ENCODE measurements at places on chromosomes 1 and 21. TPM values are rescaled to one million over a fixed set of nuclear protein-coding genes. Genes with fewer than 3 reads are reported as not detected.

DNA sequence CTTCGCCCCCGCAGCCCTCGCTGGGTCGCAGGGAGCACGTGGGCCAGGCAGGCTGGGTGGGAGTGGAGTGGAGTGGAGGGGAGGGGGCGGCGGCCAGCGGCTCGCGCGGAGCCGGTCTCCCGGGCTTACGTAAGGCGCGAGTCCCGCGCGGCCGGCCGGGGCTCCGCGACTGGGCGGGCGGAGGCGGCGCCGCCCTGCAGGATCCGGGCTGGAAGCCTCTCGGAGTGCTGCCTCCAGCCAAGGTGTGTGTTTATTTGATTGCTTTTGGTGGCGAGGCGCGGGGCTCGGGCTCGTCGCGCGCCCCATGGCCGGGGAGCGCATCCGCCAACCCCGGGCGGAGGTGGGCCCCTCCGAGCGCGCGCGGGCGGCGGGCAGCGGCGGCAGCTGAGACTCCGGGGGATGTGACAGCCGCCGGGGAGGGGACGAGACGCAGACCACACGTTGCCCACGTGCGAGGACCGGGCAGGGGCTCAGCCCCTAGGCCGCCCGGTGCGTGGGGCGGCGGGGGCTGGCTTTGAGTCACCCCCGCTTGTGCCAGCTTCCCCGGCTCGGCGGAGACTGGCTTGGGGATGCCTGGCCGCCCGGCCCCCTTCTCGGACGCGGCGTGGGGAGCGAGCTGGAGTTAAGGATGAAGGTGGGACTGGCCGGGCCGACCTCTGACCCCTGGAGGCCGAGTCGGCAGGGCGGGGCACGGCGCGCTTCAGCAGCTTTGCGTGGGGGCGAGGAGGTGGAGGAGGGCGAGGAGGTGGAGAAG, 402 bp upstream of the AK4 start:
- DNase-seq = peak; percentile 84
- H3K36me3 ChIP-seq = no peaks in the 10 kb centered on the region
- no peaks in the 10 kb centered on the region for H3K4me1 ChIP-seq
- H3K27me3 ChIP-seq = no peaks in the 10 kb centered on the region
- H3K4me3 ChIP-seq = peak overlapping the region; percentile 65

DNA sequence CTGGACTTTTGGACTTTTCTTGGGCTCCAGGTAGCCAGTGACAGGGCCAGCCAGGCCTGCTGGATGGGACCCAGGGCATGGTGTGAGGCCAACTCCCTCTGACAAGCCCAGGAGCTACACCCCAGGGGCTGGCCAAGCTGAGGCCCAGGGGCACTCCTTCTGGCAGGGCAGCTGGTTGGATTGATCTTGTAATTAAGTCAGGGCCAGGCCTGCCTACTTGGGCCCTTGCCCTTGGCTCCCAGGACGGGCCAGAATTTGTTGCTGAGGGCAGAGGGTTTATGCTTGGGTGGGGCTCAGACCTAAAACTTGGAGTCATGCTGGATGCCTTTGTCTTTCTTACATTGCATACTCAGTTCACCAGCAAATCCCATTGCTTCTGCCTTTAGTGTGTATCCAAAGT, 20.7 kb downstream of the KCNA2 start:
- no peak for DNase-seq
- no peak overlapping the region for H3K4me3 ChIP-seq
- no peaks in the 10 kb centered on the region for H3K4me1 ChIP-seq
- no peaks in the 10 kb centered on the region for H3K36me3 ChIP-seq

The SYTL1 gene
- 9.5 TPM for polyA plus RNA-seq

- DNase-seq = no peak
- no peaks in the 10 kb centered on the region for H3K36me3 ChIP-seq
- no peaks in the 10 kb centered on the region for H3K4me1 ChIP-seq
- no peak overlapping the region for H3K4me3 ChIP-seq
- peaks cover 2% of the 10 kb centered on the region for H3K27me3 ChIP-seq
- H3K27ac ChIP-seq = no peak overlapping the region
Observed at GRCh38 chr1:30335389-30335996, 387.9 kb downstream of the MATN1 start.

The PTPRC gene
- polyA plus RNA-seq = 1.6 TPM

GRCh38 chr1:35555212-35555584, 2.0 kb downstream of the KIAA0319L start:
- no peak overlapping the region for H3K27ac ChIP-seq
- no peak for DNase-seq
- H3K4me1 ChIP-seq = peaks cover 5% of the 10 kb centered on the region
- no peak overlapping the region for H3K4me3 ChIP-seq

The AKR7A3 gene
- polyA plus RNA-seq = 3.4 TPM

DNA sequence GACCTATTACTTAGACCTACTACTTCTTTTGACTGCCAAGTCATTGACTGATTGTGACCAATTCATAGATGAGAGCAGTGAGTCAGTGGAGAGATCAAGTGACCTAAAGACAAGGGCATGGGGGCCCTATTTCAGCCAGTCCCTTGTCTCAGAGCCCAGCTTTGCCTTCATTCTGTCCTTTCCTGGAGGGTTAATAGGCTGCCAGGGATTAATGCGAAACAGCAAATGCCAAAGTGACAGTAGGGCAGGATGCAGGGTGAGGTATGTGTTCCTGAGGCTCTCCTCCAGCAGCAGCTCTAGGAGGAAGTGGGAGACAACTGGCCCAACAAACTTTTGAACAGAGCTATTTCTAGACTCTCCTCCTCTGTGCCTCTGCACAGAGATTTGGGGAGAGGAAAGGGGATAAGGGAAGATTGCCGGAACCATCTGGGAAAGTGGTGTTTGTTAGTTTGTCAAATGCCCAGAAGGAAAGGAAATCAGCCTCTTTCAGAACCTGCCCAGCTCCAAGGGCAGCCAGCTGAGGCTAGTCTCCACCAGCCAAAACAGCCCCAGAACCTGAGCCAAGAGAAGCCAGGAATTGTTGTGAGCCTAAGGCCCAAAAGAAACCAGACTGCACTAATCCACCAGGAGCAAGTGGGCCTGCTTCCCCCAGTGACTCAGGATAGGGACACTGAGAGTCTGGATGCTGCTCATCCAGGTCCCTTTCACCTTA, 4.9 kb upstream of the S100A3 start:
- no peaks in the 10 kb centered on the region for H3K36me3 ChIP-seq
- peaks cover 6% of the 10 kb centered on the region for H3K4me1 ChIP-seq
- no peak overlapping the region for H3K27ac ChIP-seq
- no peaks in the 10 kb centered on the region for H3K27me3 ChIP-seq
- DNase-seq = no peak

GRCh38 chr1:70194601-70195000, 10.8 kb downstream of the LRRC40 start:
- H3K27ac ChIP-seq = no peak overlapping the region
- no peaks in the 10 kb centered on the region for H3K27me3 ChIP-seq
- no peak overlapping the region for H3K4me3 ChIP-seq
- no peaks in the 10 kb centered on the region for H3K36me3 ChIP-seq
- no peaks in the 10 kb centered on the region for H3K4me1 ChIP-seq

DNA sequence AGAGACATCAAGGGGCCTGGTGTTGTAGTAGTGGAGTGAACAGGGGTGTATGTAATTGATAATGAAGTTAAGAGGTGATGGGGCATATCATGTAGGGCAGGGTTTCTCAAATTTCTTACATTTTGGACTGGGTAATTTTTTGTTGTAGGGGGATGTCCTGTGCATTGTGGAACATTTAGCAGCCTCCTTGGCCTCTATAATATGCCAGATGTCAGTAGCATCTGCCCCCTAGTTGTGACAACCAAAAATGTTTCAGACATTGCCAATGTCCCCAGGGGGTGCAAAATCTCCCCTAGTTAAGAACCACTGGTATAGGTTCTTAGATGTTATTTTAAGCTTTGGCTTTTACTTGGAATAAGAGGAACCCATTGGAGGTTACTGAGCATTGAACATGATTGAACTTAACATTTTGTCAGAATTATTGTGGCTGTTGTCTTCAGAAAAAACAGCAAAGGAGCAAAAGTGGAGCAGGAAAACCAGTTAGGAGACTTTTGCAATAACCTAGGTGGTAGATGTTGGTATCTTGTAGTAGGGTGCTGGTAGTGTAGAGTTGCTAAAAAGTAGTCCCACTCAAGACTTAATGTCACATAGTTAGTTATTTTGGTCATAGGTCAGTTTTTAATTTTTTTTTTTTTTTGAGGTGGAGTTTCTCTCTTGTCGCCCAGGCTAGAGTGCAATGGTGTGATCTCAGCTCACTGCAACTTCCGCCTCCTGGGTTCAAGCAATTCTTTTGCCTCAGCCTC, 6.2 kb downstream of the ZNF326 start:
- no peaks in the 10 kb centered on the region for H3K27me3 ChIP-seq
- H3K4me3 ChIP-seq = no peak overlapping the region
- no peak overlapping the region for H3K27ac ChIP-seq
- H3K36me3 ChIP-seq = peaks cover 6% of the 10 kb centered on the region
- DNase-seq = no peak
- H3K4me1 ChIP-seq = peaks cover 3% of the 10 kb centered on the region

The AUNIP gene
- polyA plus RNA-seq = 1.9 TPM

The RGL1 gene
- 8.4 TPM for polyA plus RNA-seq

DNA sequence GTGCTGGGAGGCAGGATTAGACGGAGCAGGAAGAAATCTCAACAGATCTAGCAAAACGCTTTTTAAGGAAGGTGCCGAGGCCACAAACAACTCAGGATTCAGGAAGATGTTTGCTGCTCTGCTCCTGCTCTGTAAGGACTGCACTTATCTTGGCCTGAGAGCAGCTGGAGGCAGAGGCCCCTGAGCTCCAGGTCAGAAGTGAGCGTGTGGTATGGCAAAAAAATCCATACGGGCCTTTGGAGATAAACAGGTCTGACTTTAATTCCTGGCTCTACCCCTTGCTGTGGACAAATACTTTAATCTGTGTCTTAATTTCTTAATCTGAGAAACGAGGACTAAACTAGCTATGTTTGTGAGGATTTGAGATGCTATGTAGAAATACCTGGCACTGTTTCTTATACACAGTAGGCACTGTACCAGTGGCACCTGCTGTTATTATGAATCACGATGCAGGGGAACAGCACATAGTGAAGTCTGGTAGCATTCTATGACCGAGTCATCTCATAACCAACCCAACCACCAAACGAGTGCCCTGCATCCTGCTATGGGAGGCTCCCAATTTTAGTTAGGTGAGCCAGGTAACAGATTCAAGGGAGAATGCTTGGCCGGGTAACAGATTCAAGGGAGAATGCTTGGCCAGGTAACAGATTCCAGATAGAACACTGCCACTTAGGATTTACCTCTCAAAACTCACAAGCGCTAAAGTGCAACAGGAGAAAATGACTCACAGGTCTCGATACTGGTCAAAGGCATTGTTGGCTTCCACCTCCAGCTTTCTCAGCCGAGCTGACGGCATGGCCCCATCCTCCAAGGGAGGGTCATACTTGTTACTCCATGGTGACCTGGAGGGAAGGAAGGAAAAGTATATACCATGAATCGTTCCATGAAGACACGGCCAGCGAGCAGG, 65.9 kb downstream of the SLC66A1 start:
- H3K4me1 ChIP-seq = peaks cover 3% of the 10 kb centered on the region
- no peaks in the 10 kb centered on the region for H3K27me3 ChIP-seq
- no peak overlapping the region for H3K4me3 ChIP-seq
- peaks cover 23% of the 10 kb centered on the region for H3K36me3 ChIP-seq
- peak overlapping the region; percentile 73 for H3K27ac ChIP-seq

DNA sequence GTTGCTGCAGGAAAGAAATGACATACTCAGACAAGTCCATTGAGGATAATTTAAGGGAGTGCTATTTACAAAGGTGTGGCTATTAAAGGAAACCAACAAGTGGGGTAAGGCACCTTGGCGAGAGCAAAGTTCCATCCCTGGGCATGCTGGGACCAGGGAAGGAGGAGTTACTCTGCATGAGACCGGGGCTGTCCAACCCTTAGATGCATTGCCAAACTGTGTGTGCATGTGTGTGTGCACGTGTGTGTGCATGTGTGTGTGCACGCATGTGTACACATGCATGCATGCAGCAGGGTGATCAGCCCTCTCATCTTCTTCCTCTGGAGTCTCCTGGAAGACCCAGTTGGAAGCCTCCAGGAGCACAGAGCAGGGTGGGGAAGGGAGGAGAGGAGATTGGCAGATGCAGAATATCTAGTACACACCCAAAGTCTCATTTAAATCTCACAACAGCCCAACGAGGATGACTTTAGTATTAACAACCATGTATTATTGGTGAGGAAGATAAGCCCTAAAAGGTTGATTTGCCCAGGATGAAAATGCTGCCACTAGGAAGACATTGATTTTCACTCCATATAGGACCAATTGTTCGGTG, 72.2 kb upstream of the CD34 start:
- no peak overlapping the region for H3K27ac ChIP-seq
- H3K4me3 ChIP-seq = no peak overlapping the region
- peaks cover 2% of the 10 kb centered on the region for H3K27me3 ChIP-seq
- DNase-seq = peak; percentile 94

The EXO1 gene
- not detected for polyA plus RNA-seq

The SIK1 gene
- 3.1 TPM for polyA plus RNA-seq

DNA sequence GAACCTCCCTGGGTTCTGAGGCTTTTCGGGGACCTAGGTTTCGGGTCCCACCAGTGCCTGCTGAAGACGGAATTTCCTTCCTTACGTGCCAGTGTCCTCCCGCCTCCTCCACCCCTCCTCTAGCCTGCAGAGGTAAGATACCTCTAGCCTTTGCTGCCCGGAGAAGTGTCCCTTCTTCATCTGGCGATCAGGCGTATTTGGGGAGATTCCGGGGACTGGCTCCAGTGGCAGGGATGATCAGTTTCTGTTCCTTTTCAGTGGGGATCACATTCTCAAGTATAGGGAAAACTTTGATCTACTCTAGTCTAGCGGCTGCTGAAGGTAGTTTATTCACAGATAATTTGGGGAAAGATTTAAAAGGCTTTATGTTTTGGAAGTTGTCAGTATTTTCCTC, 674 bp downstream of the CEP350 start:
- no peak for DNase-seq
- H3K4me1 ChIP-seq = no peaks in the 10 kb centered on the region

The ALX3 gene
- polyA plus RNA-seq = not detected

DNA sequence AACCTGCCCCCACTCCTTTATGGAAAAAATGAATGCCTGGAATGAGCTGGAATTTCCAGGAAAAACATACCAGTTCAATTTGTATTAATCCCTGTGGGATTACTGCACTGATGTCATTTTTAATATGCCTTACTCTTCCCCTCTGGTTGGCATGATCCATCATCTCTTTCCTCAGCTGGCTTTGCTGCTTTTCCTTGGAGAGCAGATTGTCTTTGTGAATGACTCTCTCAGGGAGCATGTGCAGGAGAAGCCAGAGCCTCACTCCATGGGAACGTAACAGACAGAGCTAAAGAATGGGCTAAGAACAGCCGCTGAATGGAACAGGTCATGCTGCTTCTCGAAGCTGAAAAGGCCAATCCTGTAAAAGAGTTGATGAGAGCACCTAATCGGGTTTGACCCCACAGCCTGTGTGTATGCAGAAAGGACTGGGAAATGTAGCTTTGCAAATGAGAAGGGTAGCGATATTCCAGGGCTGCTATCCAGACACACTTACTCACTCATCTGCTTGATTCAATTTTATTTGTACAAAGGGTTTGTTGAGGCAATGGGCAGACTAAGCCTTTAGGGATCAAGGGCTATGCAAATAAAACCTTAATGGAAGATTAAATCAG, 20.7 kb downstream of the PHC2 start:
- H3K27me3 ChIP-seq = no peaks in the 10 kb centered on the region
- H3K27ac ChIP-seq = no peak overlapping the region
- no peaks in the 10 kb centered on the region for H3K4me1 ChIP-seq
- H3K36me3 ChIP-seq = no peaks in the 10 kb centered on the region

GRCh38 chr21:24395320-24395923, 1211.9 kb downstream of the MRPL39 start:
- H3K4me3 ChIP-seq = no peak overlapping the region
- H3K36me3 ChIP-seq = no peaks in the 10 kb centered on the region
- H3K27me3 ChIP-seq = no peaks in the 10 kb centered on the region
- H3K27ac ChIP-seq = no peak overlapping the region
- DNase-seq = no peak

All from small intestine (tissue), 16 donors.